ENCODE measurements at places on chromosomes 7 and 10. TPM values are rescaled to one million over a fixed set of nuclear protein-coding genes. Genes with fewer than 3 reads are reported as not detected.

The TAS2R4 gene
- 0.51 TPM for total RNA-seq

- H3K27me3 ChIP-seq = no peaks in the 10 kb centered on the region
- no peaks in the 10 kb centered on the region for H3K36me3 ChIP-seq
- no peaks in the 10 kb centered on the region for H3K4me1 ChIP-seq
- no peak for DNase-seq
- H3K27ac ChIP-seq = no peak overlapping the region
These were observed 31.1 kb downstream of the PLXDC2 start for GRCh38 chr10:19847321-19847720.

The PNLIPRP3 gene
- total RNA-seq = not detected

- H3K4me3 ChIP-seq = no peak overlapping the region
- no peak for DNase-seq
- H3K4me1 ChIP-seq = no peaks in the 10 kb centered on the region
- no peaks in the 10 kb centered on the region for H3K36me3 ChIP-seq
- no peak overlapping the region for H3K27ac ChIP-seq
These were observed 34.0 kb upstream of the SLC35B4 start for GRCh38 chr7:134350709-134351108.

The OGA gene
- 41.6 TPM for total RNA-seq

The CHN2 gene
- total RNA-seq = 0.38 TPM

The SPOCK2 gene
- total RNA-seq = 0.86 TPM

The C7orf57 gene
- total RNA-seq = not detected

GRCh38 chr7:22402250-22402649, 45.3 kb upstream of the RAPGEF5 start:
- no peak overlapping the region for H3K27ac ChIP-seq
- no peak for DNase-seq
- peaks cover 16% of the 10 kb centered on the region for H3K4me1 ChIP-seq
- H3K36me3 ChIP-seq = no peaks in the 10 kb centered on the region
- H3K27me3 ChIP-seq = no peaks in the 10 kb centered on the region

DNA sequence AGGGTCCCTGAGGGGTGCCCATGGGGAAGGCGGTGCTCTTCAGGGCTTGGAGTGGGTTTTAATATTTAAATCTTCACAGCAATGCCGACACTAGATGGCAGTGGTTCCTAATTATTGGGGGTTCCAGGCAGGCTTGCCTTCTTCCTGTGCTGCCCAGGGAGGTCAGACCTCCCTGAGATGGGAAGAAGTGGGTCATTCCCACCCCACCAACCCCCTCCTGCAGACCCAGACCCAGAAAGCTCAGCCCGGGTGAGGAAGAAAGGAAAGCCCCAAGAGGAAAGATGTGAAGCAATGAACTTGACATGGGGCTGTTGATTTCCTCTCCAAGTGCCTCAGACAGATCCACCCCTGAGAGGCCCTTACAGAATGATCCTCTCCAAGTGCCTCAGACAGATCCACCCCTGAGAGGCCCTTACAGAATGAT, 85.1 kb upstream of the LANCL2 start:
- no peak overlapping the region for H3K27ac ChIP-seq
- peaks cover 6% of the 10 kb centered on the region for H3K27me3 ChIP-seq
- no peaks in the 10 kb centered on the region for H3K36me3 ChIP-seq
- H3K4me1 ChIP-seq = no peaks in the 10 kb centered on the region
- H3K4me3 ChIP-seq = no peak overlapping the region
